Right kidney (tissue), 9 donors: ENCODE measurements at places on chromosomes 3 and 15.
A peak's percentile ranks its signal among the peaks of the same experiment; 100 is the strongest.

DNA sequence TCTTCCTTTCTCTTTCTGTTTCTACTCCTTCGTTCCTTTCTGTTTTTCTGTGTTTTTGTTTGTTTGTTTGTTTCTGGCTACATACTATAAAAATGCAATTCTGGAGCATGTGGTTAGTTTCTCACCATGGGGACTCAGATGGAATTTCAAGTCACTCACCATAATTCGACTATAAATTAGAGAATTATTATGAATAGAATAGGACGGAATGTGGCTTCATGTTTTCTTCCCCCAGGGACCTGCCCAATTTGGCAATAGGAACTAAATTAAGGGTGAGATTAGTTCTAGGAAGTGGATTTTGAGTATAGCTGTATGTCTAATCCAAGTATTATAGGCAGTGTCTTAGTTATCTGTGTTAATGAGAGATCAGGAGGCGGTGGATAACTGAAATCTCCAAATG, 96.9 kb downstream of the THSD4 start:
- no peak for DNase-seq

GRCh38 chr3:62372621-62373041, 719 bp downstream of the FEZF2 start:
- peak; percentile 54 for DNase-seq

GRCh38 chr15:38743147-38743546, 178.5 kb upstream of the RASGRP1 start:
- no peak for DNase-seq

DNA sequence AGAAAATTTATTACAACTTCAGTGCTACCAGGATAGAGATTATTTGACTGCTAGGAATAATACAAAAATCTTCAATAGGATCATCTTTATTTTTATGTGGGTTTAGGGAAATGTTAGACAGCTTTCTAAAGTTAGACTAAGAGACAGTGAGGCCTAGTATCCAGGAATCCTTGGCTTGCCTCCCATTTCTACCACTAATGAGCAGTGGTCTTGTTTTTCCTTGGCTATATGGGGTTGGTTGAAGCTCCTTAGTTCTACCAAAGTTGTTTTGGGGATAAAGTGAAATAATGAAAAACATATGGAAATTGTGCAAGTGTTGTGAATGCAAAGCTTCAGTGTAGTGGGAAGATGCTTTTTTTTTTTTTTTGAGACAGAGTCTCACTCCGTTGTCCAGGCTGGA, 16.8 kb downstream of the AP4E1 start:
- no peak for DNase-seq

DNA sequence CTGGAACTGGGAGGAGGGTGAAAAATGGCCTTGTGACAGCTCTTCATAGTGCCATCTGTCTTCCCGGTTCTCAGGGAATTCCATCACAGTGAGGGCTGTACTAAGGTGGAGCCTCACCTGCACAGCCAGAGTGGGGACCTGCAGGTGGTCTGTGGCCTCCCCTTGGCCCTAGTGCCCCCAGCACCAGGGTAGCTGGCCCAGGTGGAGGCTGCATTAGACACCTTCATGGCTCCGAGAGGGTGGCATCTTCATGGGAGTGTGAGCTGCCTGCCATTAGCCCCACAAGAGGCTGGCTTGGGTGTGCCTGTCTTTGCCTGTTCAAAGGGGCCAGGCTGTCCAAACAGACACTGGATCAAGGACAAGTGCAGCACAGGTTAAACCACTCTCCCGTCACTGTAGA, 95.5 kb upstream of the PRR23E start:
- no peak for DNase-seq

- DNase-seq, result no peak
Observed at GRCh38 chr15:95988574-95988887, 342.0 kb upstream of the NR2F2 start.

GRCh38 chr3:4802903-4803302, 176.3 kb upstream of the BHLHE40 start:
- no peak for DNase-seq

DNA sequence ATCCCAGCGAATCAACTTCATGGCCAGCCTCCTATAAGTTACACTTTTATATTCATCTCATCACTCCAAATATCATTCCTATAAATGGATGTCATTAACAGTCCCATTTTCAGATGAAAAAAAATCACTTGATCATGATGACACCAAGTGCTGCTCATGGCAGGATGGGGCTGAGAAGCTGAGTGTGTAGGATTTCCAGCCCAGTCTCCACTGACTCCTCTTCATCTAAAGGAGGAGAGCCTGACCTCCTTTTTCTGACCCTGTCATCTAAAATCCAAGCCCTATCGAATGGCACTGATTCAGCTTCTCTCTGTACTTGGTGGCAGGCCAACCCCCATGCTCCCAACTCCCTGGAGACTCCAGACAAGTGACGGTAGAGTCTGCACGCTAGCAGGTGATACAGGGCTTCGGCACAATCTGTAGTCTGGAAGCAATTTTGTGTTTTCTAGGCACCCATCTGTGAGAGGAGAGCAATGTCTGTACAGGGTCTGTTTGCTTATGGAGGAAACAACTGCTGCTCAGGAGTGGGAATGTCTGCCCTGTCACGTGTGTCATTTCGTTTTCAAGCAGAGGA, 103.2 kb downstream of the EPHB1 start:
- DNase-seq, result no peak

GRCh38 chr3:18208856-18209255, 216.3 kb downstream of the SATB1 start:
- no peak for DNase-seq

DNA sequence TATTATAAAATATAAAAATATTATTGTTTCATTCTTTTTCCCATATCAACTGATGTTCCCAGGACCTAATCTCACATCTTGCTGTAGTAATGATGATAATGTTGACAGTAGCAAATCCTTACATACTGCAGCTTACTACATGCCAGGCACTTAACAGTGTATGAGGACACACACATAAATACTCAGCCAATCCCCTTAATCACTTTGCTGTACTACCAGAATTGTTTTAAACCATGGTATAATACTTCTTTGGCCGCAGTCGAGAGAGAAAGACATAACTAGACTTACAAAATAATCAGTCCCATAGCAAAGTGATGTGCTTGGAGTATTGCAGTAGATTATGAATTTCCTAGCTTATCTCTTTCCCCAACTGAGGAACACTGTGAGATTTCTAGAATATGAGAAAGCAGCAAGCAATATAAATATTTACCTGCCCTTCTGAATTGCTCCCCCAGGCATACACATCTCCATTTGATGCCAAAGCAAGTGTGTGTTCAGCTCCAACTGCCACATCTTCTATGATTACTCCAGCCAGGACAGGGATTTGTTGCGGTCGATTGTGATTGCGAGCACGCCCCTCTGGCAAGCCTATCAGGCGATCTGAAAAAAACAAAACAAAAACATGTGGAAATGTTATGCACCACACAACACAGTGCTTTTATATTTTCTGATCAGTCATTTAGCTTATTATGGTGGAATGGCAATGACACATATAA, 33.0 kb downstream of the FBXL22 start:
- DNase-seq, result no peak

GRCh38 chr15:38242055-38242454, 10.6 kb upstream of the SPRED1 start:
- DNase-seq, result no peak

GRCh38 chr3:38317192-38317759, 29.3 kb upstream of the XYLB start:
- no peak for DNase-seq

GRCh38 chr3:147812186-147812911, 403.2 kb downstream of the ZIC1 start:
- DNase-seq, result no peak

GRCh38 chr3:126567696-126568438, 9.1 kb upstream of the C3orf22 start:
- no peak for DNase-seq

GRCh38 chr15:38672273-38672672, 107.7 kb upstream of the RASGRP1 start:
- no peak for DNase-seq

- DNase-seq, result no peak
Observed at GRCh38 chr3:86969500-86970189, 21.3 kb downstream of the VGLL3 start.

- peak; percentile 20 for DNase-seq
Observed at GRCh38 chr3:150344079-150344759, 63.9 kb upstream of the TSC22D2 start.

GRCh38 chr3:157117875-157118654, 41.9 kb downstream of the CCNL1 start:
- DNase-seq, result no peak

DNA sequence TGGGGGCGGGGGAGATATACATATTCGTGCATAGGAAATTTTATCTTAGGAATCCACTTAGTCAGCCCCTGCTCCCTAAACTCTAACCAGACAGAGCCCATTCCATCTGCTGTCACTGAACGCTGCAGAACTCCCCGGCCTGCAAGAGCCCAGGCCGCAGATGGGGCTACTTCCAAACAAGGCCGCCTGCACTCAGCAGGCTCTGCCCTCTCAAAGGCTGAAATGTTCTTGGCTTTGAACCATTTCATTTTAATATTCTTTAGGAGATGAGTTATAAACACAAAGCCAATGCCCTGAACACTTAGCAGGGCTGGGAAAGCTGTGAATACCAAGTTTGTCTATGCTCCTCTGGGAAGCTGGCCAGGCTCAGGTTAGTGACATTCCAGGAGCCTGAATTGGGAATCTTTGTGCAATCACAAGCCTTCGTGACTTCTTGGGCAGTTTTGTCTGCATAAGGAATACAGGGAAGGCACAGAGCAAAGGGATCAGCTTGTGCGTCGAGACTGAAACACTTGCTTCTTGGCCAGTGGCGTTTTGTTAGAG, 65.0 kb downstream of the SYNM start:
- no peak for DNase-seq

GRCh38 chr3:43998836-43999727, 242.6 kb upstream of the TOPAZ1 start:
- peak; percentile 83 for DNase-seq

DNA sequence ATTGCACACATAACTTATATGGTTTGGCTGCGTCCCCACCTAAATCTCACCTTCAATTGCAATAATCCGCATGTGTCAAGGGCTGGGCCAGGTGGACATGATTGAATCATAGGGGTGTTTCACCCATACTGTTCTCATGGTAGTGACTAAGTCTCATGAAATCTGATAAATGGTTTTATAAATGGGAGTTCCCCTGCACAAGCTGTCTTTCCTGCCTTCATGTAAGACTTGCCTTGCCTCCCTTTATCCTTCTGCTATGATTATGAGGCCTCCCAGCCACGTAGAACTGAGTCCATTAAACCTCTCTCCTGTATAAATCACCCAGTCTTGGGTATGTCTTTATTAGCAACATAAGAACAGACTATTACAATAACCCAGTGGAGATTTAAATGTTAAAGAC, 653.9 kb downstream of the ROBO1 start:
- no peak for DNase-seq

GRCh38 chr3:9238721-9239295, 10.6 kb downstream of the SRGAP3 start:
- no peak for DNase-seq

DNA sequence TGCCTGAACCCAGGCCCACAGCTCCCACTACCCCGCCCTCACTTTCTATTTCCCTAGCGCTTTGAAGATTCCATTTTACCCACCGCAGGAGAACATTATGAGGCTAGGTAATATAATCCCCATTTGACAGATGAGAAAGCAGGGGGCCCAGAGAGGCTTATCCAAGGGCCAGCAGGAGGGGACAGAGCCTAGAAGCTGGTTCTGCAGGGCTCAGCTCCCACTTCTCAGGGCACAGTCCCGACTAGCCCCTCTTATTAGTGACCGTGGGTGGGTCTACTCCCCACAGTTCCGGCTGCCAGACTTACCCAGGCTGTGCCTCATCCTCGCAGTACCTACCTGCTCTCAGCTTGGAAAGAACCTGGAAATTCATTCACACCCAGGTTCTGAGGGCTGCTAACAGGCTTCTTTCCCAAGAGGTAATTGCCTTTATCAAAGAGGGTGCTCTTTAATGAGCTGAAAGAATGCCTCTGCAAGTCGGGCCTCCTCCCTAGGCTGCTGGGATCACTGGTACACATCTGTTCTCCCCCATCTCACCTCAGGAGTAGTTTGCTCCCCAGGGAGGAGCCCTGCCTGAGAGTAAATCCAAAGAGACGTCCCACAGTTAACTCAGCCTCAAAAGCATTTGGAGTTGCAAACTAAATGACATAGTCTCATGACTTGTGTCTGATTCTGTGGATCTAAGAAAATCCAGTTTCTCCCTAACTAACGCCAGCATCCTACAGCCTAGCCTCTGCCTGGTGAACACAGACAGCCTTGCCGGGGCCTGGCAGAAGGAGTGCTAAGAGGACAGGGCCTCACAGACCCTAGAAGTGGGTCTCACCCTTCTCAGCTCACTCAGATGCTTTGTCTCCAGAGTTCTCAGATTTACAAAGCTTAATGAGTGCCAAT, 125.0 kb downstream of the CHSY1 start:
- DNase-seq, result peak; percentile 45

DNA sequence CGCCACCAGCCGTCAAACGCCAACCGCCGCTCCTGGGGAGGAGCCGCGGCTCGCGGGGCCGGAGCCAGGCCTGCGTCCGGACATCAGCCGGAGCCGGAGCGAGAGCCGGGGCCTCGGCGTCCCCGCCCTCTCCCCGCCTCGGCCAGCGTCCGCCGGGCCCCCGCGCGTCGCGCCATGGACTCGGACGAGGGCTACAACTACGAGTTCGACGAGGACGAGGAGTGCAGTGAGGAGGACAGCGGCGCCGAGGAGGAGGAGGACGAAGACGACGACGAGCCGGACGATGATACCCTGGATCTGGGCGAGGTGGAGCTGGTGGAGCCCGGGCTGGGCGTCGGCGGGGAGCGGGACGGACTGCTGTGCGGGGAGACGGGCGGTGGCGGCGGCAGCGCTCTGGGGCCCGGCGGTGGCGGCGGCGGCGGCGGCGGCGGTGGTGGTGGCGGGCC, 359 bp downstream of the ARIH1 start:
- no peak for DNase-seq

DNA sequence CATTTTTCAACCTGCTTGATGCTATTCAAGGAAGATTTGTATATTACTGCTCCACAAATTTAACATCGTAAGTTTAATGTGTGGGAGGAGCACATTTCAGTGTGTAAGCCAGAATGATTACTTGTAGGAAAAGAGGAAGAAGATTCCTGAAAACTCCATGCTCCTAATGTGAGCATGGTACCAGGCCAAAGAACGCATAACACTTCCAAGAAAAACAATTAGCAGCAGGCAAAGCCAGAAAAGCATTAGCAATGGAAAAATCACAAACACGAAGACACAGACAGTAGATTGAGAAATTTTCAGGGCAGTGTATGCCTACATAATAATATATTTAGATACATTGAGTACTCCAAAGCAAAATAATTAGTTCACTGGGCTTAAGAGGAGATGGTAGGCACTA, 96.6 kb upstream of the CBLB start:
- DNase-seq, result no peak

- DNase-seq, result no peak
Observed at GRCh38 chr3:61612211-61613194, 51.1 kb downstream of the PTPRG start.

DNA sequence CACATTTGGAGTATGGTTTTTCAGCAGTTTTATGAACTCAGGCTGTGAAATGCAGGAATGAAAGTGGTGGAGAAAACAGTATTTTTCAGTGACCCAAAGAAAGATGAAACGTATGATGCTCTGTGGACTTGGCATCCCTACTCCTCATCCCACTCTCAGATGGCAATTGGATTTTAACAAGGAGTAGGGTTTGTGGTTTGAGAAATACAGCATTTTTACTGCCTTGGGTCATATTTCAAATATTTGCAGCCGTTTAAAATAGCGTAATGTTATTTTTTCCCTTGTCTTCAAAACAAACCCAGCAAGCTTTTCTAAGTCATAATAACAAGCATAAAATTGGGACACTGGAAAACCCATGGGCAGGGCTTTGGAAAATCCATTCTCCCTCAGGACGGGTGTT, 117.2 kb upstream of the LRIG1 start:
- no peak for DNase-seq
